ENCODE measurements at places on chromosomes 12 and 14. TPM values are rescaled to one million over a fixed set of nuclear protein-coding genes. Genes with fewer than 3 reads are reported as not detected.

Gene RNF31
- total RNA-seq: 43.8 TPM

Gene MANSC4
- total RNA-seq: not detected

Gene GSKIP
- total RNA-seq: 21.3 TPM

Gene LUM
- 67.2 TPM for total RNA-seq

Gene CLEC4A
- total RNA-seq: not detected

Gene EFS
- 0.59 TPM for total RNA-seq

Gene LMO3
- 14.3 TPM for total RNA-seq

Measured in subcutaneous preadipocyte (primary cell).